Hypothalamus (tissue), 51 donors: ENCODE measurements at places on chromosomes 3 and 15.

DNA sequence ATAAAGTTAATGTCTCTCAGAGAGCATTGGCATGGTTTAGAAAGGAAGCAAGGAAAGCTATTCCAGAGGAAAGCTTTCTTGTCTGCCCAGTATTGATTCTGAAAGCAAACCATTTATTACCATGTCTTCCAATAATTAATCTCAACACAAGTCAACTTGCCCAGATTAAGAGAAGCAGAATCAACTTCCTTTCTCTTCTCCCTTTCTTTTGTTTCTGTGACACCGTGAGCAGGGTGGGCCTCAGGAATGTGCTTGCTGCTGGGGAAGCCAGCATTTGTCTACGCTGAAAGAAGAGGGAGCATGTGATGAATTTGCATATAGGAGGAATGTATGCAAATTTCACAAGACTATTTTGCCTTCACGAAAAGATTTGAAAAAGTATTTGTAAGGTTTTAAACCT is 368.6 kb upstream of the ROPN1 start:
- DNase-seq: no peak

DNA sequence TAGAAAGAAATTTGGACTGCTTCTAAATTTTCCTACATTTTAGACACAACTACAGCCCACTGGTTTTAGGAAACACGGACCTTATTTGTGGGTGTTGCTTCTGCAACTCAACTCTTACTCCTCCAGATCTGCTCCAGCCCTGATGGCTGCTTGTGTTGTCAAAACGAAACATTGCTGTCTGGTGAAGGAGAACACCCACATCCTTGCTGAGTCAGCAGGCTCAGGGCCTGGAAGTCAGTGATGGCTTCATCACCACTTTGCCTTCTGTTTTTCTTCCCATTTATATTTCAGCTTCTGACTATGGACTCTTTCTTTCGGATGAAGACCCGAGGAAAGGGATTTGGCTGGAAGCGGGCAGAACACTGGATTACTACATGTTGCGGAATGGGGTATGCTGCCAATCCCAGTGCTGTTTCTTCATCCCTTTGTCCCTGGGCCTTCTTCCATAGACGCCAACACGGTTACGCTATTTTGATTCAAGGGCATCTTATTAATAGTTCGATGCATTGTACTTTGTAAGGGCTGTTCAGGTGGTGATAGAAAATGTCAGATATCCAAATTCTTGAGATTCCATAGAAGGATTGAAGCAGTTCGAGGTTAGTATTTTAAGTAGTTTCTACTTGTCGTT is 392.6 kb upstream of the TPM1 start:
- no peak for DNase-seq

GRCh38 chr3:153785901-153786300 is 335.3 kb upstream of the ARHGEF26 start:
- no peak for DNase-seq

GRCh38 chr15:76336254-76337058 is at the start of gene ISL2:
Gene ISL2, plus strand, starts transcription at chr15:76336773. Its CDS starts 111 bp downstream, at chr15:76336884.
- DNase-seq: peak; percentile 21

- no peak for DNase-seq
Observed at GRCh38 chr15:40050788-40051470, 11.9 kb upstream of the SRP14 start.

DNA sequence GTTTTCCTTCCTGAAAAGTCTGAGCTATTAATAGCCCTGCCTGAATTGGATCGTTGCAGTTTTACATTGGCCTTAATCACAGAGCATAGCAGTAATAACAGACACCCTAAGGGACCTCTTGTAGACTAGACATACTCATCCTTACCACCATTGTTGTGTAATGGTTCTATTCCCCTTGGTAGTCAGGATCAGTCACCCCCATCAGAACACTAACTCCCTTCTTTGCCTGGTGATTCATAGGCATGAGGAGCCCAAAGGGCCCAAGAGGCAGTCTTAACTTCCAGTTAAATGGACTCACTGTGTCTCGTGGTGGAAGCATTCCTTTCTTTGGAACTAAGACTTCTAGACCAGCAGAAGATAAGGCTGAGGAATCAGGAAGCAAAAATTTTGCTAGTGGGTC is 20.2 kb downstream of the CGGBP1 start:
- no peak for DNase-seq

- DNase-seq: no peak
Observed at GRCh38 chr15:32867313-32867626, 149.5 kb downstream of the GREM1 start.

DNA sequence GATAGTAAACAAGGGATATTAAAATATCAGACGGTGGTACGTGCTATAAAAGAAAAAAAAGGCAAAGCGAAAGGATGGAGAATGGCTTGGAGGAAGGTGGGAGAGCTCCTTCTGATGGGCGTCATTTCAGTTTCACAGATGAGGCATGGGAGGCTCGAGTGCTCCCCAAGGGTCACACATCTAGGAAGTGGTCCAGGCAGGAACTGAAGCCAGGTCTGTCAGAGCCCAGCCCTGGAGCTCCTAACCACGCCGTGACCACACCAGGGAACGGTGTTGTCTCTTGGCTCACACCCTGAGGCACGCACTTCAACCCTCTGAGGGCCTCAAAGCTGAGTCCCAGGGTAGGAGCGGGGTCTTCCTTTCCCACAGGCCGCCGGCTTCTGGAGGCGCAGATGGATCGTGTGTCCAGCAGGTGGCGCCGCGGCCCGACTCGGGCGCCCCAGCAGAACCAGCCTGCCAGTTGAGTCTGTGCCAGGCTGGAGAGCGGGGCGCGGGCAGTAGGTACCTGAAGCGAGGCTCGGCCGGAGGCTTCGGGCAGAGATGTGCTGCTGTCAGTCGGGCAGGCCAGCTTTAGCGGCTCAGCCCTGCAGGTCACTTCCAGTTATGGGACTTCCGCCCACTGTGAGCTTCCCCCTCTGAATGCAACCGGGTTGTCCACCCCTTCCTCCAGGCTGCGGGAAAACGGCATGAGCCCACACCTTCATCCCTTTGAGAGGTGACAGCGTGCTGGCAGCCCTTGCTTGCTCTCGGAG is 68.1 kb downstream of the SLC6A1 start:
- DNase-seq: peak; percentile 28

GRCh38 chr3:137709011-137709601 is 55.0 kb upstream of the SOX14 start:
- DNase-seq: no peak

DNA sequence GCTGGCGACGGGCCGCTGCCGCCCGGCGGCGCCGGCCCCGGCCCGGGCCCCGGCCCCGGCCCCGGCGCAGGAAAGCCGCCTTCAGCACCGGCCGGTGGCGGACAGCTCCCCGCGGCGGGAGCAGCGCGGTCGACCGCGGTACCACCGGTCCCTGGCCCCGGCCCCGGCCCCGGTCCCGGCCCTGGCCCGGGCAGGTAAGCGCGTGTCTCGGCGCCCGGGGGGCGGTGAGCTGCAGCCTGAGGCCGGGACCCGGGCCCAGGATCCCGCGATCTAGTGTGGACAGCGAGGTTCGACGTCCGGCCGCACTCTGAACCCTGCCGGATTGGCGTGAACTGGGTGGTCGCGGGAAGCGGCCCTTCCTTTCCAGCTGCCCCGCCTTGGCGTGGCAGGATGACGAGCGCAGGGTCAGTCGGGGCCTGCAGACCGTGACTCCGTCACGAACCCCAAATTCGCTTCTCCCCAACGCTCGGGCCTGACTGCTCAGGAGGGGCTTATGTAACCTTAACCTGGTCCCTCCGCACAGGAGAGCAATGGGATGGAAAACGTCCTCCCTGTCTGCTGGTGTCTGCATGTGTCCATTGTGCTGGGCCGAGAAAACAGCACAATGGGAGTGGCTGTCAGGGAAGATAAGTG is 472 bp downstream of the BSN start:
- DNase-seq: peak; percentile 47

- no peak for DNase-seq
Observed at GRCh38 chr15:66897416-66897815, 168.0 kb upstream of the SMAD3 start.

DNA sequence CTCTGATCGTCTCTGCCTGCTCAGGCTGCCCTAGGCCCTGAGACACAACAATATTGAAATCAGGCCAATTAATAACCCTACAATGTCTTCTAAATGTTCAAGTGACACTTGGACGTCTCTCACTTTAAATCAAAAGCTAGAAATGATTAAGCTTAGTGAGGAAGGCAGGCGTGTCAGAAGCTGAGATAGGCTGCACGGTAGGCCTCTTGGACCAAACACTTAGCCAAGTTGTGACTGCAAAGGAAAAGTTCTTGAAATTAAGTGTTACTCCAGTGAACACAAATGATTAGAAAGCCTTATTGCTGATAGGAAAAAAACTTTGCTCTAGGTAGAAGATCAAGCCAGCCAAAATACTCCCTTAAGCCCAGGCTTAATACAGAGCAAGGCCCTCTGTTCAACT is 2.2 kb downstream of the HPS3 start:
- no peak for DNase-seq

GRCh38 chr3:147383617-147384016 is 22.7 kb downstream of the ZIC4 start:
- no peak for DNase-seq

GRCh38 chr15:85335193-85335942 is 45.0 kb upstream of the AKAP13 start:
- DNase-seq: no peak

- DNase-seq: no peak
Observed at GRCh38 chr3:39980058-39980457, 170.6 kb downstream of the MYRIP start.

DNA sequence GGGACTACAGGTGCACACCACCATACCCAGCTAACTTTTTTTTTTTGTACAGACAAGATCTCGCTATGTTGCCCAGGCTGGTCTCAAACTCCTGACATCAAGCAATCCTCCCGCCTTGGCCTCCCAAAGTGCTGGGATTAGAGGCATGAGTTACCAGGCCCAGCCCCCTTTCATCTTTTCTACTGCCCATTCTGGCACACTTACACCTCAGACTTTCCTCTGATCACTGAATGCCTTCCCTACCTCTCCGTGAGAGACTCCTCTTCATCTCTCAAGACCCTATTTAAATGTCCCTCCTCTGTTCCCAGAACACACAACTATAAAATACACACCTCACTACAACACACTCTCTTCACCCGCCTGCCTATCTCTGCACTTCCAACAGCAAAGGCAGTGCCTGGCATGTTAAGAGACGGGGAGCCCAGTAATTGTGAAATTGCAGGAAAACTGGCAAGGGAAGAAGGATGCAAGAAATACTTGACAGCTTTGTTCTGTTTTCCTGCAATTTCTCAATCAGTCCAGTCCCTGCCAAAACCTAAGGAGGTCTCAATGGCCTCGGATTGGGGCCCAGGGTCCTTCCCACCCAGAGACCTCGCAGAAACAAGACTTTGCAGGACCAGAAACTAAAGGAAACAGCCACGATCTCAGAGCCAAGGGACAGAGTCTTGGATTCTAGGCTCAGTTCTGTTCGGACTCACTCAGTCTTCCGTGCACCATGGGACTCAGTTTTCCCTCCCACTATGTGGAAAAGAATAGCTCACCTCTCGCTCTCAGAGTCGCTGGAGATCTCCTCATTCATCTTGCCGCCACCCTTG is 849 bp downstream of the RRP9 start:
- DNase-seq: no peak

GRCh38 chr15:71187526-71187925 is 72.3 kb downstream of the THSD4 start:
- DNase-seq: no peak

GRCh38 chr15:67784856-67785430 is 40.4 kb upstream of the SKOR1 start:
- DNase-seq: no peak

- DNase-seq: no peak
Observed at GRCh38 chr3:22939349-22939748, 263.8 kb upstream of the UBE2E2 start.

- no peak for DNase-seq
Observed at GRCh38 chr3:171896316-171896715, 53.2 kb downstream of the TMEM212 start.

- no peak for DNase-seq
Observed at GRCh38 chr3:46953234-46954010, 23.1 kb downstream of the CCDC12 start.

DNA sequence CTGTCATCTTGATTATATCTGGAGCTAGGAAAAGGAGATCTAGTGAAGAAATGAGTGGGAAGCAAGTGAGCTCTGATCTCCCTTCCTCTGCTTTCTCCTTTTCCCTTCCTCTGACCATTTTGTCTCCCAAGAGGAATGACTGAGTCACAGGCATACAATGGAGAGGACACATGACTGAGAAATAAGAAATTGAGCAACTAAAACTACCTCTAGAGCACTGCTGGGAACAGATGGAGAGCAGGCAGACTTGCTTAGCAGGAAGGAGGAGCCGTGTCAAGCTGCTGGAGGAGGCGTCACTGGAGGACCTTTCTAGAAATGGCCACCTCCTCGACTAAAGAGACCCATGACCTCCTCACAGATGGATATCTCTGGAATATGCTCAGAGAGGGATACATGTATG is 66.9 kb upstream of the MYO5C start:
- no peak for DNase-seq

GRCh38 chr3:177525987-177526712 is 328.9 kb upstream of the TBL1XR1 start:
- no peak for DNase-seq
